ENCODE measurements at places on chromosomes 6 and 20.
A peak's percentile ranks its signal among the peaks of the same experiment; 100 is the strongest.

GRCh38 chr20:20231528-20232298, 136.2 kb upstream of the INSM1 start:
- no peak for DNase-seq

DNA sequence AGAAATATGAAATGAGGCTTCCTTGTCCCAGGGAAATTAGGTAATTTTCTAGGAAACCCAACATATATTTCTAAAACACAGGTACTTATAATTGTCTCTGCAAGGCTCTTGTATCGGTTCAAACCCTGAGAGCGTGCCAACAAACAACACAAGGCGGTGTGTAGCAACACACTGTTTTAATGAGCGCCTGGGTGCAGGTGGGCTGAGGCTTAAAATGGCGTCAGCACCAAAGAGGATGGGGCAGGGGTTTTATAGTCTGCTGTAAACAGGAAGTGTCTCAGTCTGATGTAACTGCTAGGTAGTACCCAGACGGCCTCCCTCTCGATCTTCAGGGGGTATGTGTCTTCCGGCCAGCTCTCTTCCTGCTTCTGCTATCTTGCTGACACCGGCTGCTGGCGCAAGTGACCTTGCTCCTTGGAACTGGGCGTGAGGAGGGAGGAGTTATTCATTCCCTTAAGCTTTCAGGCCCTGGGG, 69.7 kb downstream of the EPB41L2 start:
- DNase-seq, result no peak

- DNase-seq, result no peak
Observed at GRCh38 chr6:6376845-6377244, 56.4 kb upstream of the F13A1 start.

DNA sequence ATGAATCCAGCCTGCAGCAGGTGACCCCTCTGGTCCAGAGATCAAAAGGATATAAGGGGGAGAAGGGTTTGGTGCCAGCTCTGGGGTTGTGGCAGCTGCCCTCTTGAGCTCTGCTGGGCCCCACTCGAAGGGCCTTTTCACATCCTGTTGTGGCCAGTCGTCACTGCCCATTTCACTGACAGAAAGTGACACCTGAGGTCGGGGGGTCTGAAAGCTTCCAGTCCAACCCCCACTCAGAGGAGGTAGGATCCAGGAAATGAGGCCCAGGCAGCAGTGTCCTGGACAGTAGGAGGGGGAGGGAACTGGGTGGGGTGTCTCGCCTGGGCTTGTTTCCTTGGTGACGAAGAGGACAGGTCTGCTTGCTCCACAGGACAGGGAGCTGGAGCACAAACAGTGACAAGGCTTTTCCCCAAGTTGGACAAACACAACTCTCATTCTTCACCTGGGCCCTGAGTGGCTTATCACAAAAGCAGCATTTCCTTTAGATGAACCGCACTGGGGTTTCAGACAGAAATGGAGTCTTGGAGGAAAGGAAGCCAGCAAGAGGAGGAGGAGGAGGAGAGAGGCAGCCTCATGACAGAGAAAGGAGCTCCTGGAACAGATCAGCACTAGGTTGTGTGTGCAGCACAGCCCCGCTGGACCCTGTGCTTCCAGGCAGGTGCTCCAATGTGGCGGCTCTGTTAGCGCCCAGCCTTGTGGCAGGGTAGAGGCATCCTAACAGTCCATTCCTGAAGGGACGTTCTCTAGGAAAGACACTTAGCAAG, 11.0 kb downstream of the FRS3 start:
- no peak for DNase-seq

GRCh38 chr6:33429750-33430052, 9.8 kb downstream of the SYNGAP1 start:
- DNase-seq, result no peak

- DNase-seq, result peak; percentile 51
Observed at GRCh38 chr6:89122625-89123024, 4.8 kb upstream of the SRSF12 start.

- DNase-seq, result no peak
Observed at GRCh38 chr6:154228521-154228905, 128.1 kb downstream of the IPCEF1 start.

DNA sequence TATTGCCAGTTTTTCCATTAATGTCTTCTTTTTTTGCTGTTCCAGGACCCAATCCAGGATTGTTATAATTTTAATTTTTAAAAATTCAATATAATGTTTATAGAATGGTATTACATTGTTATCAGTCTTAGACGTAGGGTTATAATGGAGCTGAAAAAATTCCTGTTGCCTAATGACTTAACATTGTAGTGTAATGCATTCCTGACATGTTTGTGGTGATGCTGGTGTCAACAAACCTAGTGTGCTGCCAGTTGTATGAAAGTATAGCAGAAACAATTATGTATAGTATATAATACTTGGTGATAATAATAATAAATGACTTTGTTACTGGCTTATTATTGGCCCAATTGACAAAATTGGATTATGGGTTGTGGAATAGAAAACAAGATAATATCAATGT, 30.4 kb downstream of the KIZ start:
- DNase-seq, result no peak

- no peak for DNase-seq
Observed at GRCh38 chr6:159233365-159234101, 64.3 kb downstream of the FNDC1 start.

- DNase-seq, result no peak
Observed at GRCh38 chr6:26594730-26595632, 1.8 kb upstream of the ABT1 start.

- no peak for DNase-seq
Observed at GRCh38 chr20:20668639-20669038, 43.8 kb downstream of the RALGAPA2 start.

DNA sequence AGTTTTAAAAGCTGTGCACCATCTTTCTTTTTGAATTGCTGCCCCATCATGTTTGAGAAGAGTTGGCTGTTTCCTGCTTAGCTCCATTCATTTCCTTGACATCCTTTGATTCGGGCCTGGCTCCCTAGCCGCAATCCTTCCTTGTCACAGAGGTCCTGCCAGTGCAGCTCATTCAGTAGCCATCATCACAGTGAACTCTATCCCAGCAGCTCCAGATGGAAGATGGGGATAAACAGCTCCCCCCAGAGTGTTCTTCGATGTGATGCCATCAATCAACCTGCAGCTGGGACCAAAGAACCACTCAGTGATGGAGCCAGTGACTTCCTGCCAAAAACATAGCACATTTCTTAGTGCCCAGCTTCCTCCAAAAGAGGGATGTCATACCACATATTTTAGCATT, 158.8 kb downstream of the FRK start:
- no peak for DNase-seq

DNA sequence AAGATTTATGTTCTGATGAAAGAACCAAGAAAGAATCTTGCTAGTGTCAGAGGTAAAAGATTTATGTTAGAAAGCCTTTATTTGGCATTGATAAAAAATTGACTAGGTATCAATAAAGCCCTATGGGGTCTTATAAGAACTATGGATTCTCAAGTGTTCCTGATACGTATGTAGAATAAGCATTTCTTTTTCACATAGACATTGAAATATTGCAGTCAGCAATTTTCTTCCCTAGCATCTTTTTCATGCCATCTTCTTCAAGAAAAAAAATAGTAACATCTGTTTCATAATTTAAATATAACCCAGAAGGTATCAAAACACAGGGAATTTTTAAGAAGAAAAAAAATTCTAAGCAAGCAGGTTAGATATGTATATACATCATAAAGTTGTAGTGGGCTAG, 230.6 kb downstream of the CENPW start:
- DNase-seq, result no peak

DNA sequence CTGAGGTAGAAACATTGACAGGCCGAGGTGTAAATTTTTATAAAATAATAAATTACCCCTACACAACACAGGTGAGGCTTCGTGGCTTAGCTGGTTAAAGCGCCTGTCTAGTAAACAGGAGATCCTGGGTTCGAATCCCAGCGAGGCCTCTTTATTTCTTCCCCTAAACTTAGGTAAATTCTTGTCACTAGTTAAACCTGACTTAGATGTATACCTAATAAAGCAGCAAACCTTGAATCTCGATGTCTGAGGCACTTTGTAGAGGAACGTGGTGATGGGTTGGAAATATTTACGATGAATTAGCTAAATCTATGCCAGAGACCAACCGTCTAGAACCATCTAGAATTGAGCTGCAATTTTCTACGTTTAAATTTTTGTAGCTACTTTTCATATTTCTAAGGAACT, 185.6 kb downstream of the OR2B2 start:
- DNase-seq, result no peak

DNA sequence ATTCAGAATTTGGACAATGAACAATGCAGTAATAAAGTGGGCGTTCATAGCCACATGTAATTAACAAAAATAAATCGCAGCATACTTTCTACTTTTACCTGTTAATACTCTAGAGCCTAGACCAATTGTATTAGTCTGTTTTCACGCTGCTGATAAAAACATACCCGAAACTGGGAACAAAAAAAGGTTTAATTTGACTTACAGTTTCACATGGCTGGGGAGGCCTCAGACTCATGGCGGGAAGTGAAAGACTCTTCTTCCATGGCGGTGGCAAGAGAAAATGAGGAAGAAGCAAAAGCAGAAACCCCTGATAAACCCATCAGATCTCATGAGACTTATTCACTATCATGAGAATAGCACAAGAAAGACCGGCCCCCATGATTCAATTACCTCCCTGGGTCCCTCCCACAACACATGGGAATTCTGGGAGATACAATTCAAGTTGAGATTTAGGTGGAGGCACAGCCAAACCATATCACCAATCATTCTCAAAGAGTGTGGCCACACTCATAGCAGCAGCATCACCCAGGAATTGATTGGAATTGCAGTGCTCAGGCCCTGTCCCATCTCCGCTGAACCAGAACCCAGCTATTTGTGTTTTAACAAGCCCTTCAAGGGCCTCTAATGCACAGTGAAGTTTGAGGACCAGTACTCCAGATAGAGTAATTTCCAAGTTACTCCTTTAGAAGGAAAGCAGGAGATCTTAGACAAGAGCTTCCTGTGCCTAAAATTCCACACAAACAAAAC, 650.0 kb downstream of the KIF16B start:
- no peak for DNase-seq

DNA sequence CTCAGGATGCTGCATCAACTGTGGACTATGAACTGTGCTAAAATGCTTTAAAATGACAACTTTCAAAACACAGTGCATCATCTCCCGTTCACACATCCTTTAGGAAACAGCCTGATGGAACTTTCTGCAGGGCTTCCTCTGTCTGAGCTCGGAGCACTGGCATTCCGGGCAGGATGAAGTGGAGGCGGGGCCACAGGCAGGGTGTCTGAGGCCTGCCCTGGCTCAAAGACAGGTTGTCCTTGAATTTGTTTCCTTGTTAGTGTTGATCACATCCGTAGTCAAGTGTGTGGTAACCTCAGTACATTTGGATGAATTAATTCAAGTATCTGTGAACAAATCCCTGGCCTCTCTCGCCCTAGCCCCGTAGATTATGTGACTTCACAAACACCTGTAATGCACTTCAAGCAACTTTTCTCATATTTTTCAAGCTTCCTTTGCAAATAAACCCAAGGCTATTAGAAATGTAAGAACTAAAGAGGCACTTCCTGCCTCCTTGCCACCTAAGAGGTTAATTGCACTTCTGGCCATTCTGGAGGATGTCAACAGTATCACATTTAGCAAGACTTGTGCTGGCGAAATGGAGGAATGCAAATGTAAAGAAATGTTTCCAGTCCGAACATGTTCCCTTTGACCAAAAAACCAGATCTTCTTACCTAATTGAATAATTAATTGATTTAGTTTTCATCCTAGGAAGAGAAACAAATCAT, 3.1 kb downstream of the CD93 start:
- no peak for DNase-seq
